ENCODE measurements at places on chromosomes 4 and X.
A peak's percentile ranks its signal among the peaks of the same experiment; 100 is the strongest.

GRCh38 chrX:109714340-109714958 lies 18.6 kb downstream of the ACSL4 start:
- no peaks in the 10 kb centered on the region for H3K27me3 ChIP-seq
- no peak overlapping the region for H3K4me3 ChIP-seq
- H3K27ac ChIP-seq, result no peak overlapping the region
- H3K4me1 ChIP-seq, result peaks cover 3% of the 10 kb centered on the region
- H3K36me3 ChIP-seq, result no peaks in the 10 kb centered on the region

GRCh38 chrX:151393514-151393913 lies 3.5 kb upstream of the VMA21 start:
- no peaks in the 10 kb centered on the region for H3K27me3 ChIP-seq
- H3K27ac ChIP-seq, result no peak overlapping the region
- no peak overlapping the region for H3K4me3 ChIP-seq
- DNase-seq, result peak; percentile 48

- no peaks in the 10 kb centered on the region for H3K4me1 ChIP-seq
- H3K36me3 ChIP-seq, result no peaks in the 10 kb centered on the region
- H3K27ac ChIP-seq, result no peak overlapping the region
- H3K27me3 ChIP-seq, result no peaks in the 10 kb centered on the region
- no peak overlapping the region for H3K4me3 ChIP-seq
- no peak for DNase-seq
These were observed 42.4 kb upstream of the MYOZ2 start for GRCh38 chr4:119093042-119093827.

DNA sequence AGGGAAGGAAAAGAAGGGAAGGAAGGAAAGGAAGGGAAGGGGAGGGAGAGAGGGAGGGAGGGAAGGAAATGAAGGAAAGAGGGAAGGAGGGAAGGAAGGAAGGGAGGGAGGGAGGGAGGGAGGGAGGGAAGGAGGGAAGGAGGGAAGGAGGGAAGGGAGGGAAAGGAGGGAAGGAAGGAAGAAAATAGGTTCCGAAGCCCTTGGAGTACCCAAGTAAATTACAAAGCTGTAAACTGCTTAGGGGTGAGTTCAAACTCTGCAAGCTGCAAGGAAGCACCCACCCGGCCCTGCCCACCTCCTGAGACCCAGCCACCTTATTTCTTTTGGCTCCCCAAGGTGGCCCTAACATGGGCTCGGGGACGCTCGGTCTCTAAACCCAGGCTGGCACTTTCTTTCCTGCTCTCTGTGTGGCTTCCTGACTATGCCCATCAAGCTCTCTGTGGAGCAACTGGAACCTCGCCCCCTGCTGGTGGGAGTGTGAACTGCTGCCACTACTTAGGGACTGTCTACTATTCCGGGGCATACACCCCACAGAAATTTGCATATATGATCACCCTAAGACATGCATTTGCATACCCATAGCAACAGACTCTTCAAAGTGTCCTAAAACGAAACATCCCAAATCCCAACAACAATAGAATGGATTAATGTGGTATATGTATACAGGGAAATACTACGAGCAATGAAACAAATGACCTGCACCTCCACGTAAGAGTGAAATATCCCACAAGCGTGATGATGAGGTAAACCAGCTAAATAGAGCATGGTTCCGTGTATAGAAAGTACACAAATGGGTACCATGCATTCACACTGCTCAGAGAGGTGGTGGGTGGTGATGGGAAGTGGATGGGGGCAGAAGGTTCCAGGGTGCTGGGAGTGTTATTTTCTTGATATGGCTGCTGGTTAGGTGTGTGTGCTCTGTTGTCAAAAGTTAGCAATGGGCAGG lies 151.7 kb upstream of the TBL1X start:
- no peaks in the 10 kb centered on the region for H3K27me3 ChIP-seq
- H3K4me3 ChIP-seq, result no peak overlapping the region
- H3K4me1 ChIP-seq, result peaks cover 17% of the 10 kb centered on the region
- no peaks in the 10 kb centered on the region for H3K36me3 ChIP-seq

- no peaks in the 10 kb centered on the region for H3K27me3 ChIP-seq
- no peaks in the 10 kb centered on the region for H3K4me1 ChIP-seq
- no peak overlapping the region for H3K27ac ChIP-seq
- H3K36me3 ChIP-seq, result no peaks in the 10 kb centered on the region
These were observed 1512.2 kb downstream of the C4orf33 start for GRCh38 chr4:130608121-130608520.

GRCh38 chr4:100984901-100985300 lies 362.4 kb downstream of the PPP3CA start:
- no peaks in the 10 kb centered on the region for H3K36me3 ChIP-seq
- H3K4me3 ChIP-seq, result no peak overlapping the region
- DNase-seq, result no peak

- H3K36me3 ChIP-seq, result no peaks in the 10 kb centered on the region
- H3K4me3 ChIP-seq, result no peak overlapping the region
- no peak overlapping the region for H3K27ac ChIP-seq
- no peak for DNase-seq
These were observed 78.6 kb downstream of the MGST2 start for GRCh38 chr4:139744232-139744631.

GRCh38 chr4:68490826-68491457 lies 43.7 kb downstream of the TMPRSS11E start:
- no peak for DNase-seq
- peaks cover 7% of the 10 kb centered on the region for H3K4me1 ChIP-seq
- H3K36me3 ChIP-seq, result no peaks in the 10 kb centered on the region
- no peak overlapping the region for H3K4me3 ChIP-seq

DNA sequence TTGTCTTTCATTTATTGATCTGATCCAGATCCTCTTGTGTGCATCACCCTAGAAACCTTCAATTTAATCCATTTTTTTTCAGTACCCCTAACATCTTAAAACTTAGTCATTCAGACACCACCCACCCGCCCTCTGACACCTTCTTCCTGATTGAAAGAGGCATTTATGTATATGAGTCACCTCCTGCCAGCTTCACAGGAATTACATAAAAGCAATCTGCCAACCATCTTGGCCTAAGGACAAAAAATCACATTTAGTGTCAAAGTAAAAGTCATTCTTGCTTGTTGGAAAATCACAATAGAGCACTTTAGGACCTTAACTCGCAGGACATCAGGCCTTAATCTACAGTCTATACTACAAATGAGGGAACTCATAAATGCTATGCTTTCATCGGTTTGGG lies 52.1 kb downstream of the NDST3 start:
- no peak overlapping the region for H3K4me3 ChIP-seq
- DNase-seq, result no peak
- H3K27me3 ChIP-seq, result no peaks in the 10 kb centered on the region
- H3K36me3 ChIP-seq, result no peaks in the 10 kb centered on the region
- H3K4me1 ChIP-seq, result no peaks in the 10 kb centered on the region

DNA sequence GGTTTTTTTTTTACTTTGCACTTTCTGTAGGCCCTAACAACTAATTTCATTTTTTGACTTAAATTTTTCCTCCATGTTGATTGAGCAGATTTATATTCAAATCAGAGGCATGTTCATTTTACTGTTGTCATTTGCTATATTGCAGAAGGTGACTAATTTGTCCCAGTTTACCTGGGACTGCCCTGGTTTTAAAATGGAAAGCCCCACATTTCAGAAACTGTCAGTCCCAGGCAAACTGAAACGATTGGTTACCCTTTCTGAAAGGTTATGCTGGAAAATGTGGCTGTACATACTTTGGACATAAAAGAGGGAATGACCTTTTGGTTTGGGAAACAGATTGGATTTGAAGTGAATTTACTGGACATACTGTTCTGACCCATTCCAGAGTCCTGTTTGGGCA lies 160.0 kb downstream of the SPCS3 start:
- no peaks in the 10 kb centered on the region for H3K4me1 ChIP-seq
- H3K27ac ChIP-seq, result no peak overlapping the region
- no peaks in the 10 kb centered on the region for H3K36me3 ChIP-seq
- no peak overlapping the region for H3K4me3 ChIP-seq
- no peak for DNase-seq
- H3K27me3 ChIP-seq, result no peaks in the 10 kb centered on the region

GRCh38 chr4:87521757-87522374 lies 7.3 kb downstream of the SPARCL1 start:
- no peaks in the 10 kb centered on the region for H3K36me3 ChIP-seq
- H3K27me3 ChIP-seq, result no peaks in the 10 kb centered on the region
- no peaks in the 10 kb centered on the region for H3K4me1 ChIP-seq
- no peak overlapping the region for H3K27ac ChIP-seq
- no peak overlapping the region for H3K4me3 ChIP-seq
- DNase-seq, result no peak

- DNase-seq, result peak; percentile 48
- no peak within 1 kb of the TSS for H3K27ac ChIP-seq
- no peaks in the 10 kb centered on the region for H3K36me3 ChIP-seq
- H3K4me1 ChIP-seq, result peaks cover 23% of the 10 kb centered on the region
- H3K27me3 ChIP-seq, result peaks cover 29% of the 10 kb centered on the region
These were observed at the start of gene SPON2 for GRCh38 chr4:1172228-1172851. Gene SPON2, minus strand, starts transcription at chr4:1172583.

DNA sequence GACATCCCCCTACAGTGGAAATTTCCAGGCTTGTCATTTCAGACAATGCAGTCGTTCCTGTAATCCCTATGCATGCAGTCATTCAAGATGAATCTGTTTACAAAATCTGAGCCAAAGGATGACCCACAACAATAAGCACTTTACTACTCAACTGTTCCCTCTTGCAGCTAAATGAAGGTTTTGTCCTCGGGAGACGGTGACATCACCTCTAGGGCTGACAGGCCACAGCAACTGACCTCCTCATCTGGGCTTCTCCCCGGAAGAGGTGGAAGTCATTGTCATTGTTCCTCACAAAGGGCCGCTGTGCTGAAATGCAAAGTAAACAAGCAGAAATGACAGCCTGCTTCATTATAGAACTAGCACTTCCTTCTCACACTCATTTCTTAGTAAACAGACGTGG lies 29.2 kb downstream of the CLRN2 start:
- no peak overlapping the region for H3K4me3 ChIP-seq
- H3K27ac ChIP-seq, result no peak overlapping the region
- H3K36me3 ChIP-seq, result no peaks in the 10 kb centered on the region
- H3K4me1 ChIP-seq, result no peaks in the 10 kb centered on the region
- no peak for DNase-seq

Measured in B cell (primary cell).